Stimulated activated CD8-positive, alpha-beta memory T cell treated with anti-CD3 and anti-CD28 coated beads, Interleukin-15, amount 100 ng/mL, for 48 hours (primary cell): ENCODE measurements at places on chromosomes 1 and 21.
A peak's percentile ranks its signal among the peaks of the same experiment; 100 is the strongest.

- no peak for DNase-seq
Measured at GRCh38 chr1:225596736-225597135, 56.2 kb downstream of the ENAH start.

DNA sequence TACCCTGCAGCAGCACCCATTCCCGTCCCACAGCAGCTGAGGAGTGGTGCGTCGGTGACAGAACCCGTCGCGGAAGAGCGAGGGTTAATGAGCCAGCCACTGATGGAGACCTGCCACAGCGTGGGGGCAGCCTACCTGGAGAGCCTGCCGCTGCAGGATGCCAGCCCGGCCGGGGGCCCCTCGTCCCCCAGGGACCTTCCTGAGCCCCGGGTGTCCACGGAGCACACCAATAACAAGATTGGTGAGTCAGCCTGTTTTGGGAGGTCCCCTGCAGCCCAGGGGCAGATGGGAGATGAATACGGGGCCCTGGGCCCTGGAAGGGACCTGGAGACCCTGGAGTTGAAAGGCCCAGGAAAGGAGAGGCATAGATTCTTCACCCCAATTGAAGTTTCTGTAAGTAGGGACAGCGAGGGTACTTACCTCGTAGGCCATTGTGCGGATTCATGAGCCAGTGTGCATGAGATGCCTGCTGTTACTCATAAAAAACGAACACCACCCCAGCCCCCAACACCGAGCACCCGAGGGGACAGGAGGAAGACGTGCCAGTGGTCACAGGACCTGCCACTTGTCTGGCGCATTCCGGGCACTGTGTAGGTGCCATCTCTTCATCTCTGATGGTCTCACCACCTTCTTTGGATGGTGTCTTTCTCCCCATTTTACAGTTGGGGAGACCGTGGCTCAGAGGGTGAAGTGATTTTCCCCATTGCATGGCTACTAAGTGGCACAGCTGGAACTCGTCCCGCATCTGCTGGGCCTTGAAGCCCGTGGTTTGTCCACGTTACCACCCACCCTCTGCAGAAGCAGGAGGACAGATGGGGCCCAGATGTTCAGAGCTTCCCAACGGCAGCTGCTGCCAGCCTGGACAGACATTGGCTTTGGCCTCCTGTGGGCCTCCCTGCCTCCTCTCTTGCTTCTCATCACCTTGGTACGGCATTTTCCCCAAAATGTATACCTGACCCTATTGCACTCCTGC, 28.3 kb upstream of the TNFRSF1B start:
- no peak for DNase-seq

DNA sequence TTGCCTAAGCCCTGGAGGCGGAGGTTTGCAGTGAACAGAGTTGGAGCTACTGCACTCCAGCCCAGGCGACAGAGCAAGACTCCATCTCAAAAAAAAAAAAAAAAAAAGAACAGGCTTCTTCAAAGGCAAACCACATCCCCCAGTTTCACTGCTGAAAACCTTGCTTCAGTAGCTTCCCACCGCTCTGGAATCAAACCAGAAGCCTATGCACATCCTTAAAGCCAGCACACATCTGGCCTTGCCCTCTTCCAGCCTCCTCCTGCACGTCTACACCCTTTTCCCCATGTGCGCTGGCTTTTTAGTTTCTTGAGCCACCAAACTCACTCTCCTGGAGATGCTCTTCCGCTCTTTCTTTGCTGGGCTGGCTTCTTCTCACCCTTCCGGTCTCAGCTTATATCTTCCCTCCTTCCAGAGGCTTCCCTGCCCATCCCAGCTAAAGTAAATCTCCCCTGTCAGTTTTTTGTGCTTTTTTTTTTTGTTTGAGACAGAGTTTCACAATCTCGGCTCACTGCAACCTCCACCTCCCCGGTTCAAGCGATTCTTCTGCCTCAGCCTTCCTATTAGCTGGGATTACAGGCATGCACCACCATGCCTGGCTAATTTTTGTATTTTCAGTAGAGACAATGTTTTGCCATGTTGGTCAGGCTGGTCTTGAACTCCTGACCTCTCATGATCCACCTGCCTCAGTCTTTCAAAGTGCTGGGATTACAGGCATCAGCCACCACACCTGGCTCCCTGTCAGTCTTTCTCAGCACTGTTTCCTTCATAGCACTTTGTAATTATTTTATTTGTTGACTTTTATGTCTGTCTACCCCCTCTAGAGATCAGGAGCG, 42.0 kb upstream of the ID3 start:
- DNase-seq, result no peak

GRCh38 chr21:31349208-31349607, 5.1 kb upstream of the TIAM1 start:
- DNase-seq, result no peak

DNA sequence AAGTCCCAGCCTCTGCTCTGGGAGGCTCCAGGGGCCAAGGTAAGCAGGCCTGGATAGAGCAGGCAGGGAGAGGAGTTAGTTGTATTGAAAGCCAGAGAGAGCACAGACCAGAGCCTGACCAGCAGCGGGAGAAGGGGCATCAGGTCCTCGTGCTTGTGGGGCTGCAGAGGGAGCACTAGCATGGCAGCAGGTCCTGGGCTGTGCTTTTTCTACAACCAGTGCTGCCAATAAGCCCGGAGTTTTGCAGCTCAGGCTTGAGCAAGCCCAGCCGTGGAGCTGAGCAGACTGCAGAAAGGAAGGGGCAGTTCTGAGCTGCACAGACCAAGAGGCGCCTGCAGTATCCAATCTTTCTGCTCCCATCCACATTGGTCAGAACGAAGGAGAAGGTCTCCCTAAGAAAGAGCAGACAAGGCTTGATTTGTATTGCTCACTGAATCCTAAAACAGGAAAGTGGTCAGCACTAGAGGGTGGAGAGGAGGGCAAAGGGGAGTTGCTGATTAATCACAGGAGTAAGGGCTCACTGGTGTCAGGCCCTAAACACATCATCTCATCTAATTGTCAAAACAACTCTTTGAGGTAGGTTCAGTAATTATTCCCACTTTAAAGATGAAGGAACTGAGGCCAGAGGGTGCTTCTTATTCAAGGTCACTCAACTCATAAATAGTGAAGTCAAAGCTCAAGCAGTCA, 2.7 kb downstream of the DENND2D start:
- DNase-seq, result no peak

- no peak for DNase-seq
Measured at GRCh38 chr21:45264146-45264911, 23.4 kb downstream of the POFUT2 start.

GRCh38 chr1:112716133-112716720, 1.1 kb upstream of the PPM1J start:
- peak; percentile 56 for DNase-seq

- DNase-seq, result no peak
Measured at GRCh38 chr1:187762118-187762517, 933.4 kb downstream of the PLA2G4A start.

DNA sequence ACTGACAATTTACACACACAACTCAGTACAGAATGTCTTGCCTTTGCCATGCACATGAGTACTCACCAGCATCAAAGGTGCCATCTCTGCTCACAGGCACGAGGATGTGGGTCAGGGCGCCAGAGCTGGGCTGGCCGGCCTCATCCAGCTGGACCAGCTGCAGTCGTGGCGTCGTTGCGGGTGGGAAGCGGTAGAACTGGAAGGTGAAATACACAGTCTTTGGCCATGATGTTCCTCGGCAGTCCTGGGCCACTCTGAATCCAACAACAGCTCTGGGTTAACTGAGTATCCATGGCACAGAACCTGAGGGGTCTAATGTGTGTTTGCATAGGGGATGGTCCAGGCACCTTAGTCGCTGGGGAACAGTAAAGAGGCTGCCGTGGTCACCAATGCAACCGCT, 87.7 kb downstream of the NPHP4 start:
- DNase-seq, result no peak

- DNase-seq, result no peak
Measured at GRCh38 chr1:60898413-60898812, 183.9 kb upstream of the NFIA start.

DNA sequence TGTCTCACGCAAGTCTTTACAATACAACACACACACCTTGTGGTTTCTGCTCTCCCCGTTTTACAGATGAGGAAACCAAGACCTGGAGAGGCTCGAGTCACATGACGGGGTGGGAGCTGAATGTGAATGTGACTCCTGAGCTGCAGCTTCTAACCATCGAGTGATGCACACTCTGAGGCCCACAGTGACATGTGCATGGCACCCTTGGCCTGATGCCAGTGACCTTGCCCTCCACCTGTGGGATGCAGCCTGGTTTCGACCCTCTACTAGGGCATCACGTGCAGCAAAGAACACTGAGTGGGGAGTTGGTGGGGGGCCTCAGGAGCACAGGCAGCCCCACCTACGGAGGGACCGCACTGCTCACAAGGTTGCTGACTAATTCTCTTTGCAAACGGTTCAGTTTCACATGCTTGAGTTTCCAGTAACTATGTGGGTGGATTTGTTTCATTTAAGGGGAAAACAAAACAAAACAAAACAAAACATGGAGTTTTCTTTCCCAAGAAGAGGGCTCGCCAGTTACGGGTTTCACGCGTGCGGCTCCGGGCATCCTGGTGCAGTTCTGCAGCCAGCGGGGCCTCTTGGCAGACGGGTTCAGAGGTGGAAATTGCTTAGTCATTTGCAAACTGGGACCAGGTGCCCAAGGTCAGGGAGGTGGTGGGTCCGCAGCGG, 22.9 kb downstream of the SPSB1 start:
- peak; percentile 78 for DNase-seq

DNA sequence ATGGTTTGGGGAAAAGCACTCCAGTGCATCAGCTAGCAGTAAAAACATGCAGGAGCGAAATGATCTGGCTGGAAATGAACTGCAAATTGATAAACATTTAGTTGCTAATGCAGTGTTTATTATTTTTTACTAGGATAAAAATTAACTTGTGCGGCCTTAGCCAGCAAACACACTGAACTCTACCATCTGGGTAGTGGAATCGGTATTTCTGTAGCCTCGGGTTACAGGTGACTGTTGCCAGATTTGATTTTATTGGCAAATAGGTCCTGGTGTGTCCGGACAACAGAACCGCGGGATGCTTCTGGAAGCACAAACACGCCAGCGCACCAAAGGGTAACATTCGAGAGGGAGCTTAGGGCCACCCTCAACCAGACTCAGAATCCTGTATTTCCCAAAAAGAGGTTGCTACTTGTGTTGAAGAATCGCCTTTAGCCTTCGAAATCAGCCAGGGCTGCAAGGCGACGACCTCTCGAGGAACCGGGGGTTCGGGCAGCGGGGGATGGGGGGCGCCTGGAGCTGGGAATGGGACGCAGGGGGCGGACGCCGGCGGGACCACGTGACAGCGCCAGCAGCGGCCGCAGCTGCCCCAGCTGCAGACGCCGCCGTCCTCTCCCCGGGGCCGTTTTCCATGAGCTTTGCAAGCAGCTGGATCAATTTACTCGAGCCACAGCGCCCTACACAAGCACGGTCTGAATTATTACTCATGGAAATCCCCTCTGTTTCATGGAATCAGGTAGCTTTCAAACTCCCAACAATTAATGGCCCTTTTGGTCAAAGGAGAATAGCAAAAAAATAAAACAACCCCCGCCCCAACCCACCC, 158.8 kb downstream of the TOMM20 start:
- DNase-seq, result no peak

- DNase-seq, result no peak
Measured at GRCh38 chr1:32917521-32917920, 16.3 kb upstream of the TMEM54 start.

- DNase-seq, result no peak
Measured at GRCh38 chr1:7233646-7234470, 448.6 kb downstream of the CAMTA1 start.

DNA sequence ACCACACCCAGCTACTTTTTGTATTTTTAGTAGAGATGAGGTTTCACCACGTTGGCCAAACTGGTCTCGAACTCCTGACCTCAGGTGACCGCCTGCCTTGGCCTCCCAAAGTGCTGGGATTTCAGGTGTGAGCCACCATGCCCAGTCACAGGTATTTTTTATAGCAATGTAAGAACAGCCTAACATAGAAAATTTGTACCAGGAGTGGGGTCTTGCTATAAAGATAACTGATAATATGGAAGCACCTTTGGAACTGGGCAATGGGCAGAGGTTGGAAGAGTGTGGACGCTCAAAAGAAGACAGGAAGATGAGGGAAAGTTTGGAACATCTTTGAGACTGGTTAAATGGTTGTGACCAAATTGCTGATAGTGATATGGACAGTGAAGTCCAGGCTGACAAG, 99.2 kb downstream of the GDAP2 start:
- no peak for DNase-seq

- no peak for DNase-seq
Measured at GRCh38 chr1:221801251-221801661, 59.4 kb upstream of the DUSP10 start.

DNA sequence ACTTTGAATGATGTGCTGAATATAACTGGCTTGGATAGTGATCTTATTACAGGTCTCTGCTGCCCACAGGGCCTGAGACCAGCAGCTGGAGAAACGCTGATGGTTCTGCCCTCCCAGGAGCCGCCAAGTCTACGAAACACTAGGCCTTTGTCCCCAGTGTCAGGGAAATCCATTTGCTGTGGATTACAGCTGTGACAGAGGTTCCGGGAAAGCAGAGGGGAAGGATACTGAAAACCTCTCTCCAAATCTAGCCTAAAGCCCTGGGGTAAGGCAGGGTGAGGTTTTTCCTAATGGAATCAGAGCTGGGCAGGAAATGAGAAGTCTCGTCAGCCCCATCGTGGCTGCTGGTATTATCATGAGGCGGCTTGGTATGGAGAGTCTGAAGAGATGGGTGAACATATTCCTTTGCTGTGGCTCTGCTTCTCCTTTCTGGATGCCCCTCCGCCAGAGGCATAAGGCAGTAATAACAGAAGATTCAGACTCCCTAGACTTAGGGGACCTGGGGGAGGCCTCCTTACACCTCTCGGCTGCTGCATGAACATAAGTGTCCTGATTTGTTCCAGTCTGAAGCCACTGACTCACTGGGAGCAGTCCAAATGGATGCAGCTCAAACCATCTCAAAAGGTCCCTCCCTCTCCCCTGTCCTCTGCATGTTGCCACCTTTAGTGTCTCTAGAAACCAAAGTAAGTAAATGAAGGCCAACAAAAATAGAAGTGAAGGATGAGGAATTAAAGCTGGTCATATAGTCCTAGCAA, 48.1 kb downstream of the PHC2 start:
- DNase-seq, result no peak

GRCh38 chr1:68136187-68136586, 85.8 kb upstream of the DIRAS3 start:
- no peak for DNase-seq

DNA sequence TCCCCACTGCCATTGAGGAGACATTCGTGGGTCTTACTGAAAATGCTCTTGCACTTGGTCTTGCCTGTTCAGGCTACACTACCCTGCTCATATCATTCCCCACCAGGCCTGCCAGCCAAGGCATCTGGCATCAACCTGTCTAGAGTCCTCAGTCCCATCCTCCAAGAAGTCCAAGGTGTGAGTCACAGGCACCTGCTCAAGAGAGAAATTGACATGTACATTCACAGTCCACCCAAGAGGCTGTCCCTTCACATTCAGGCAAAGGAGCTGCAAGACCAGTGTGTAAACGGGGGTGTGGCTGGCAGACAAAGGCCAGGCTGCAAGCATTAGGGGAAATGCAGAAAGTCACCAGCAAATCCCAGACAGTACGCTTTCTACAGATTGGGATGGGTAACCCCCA, 13.1 kb upstream of the PLA2G2C start:
- DNase-seq, result no peak

- DNase-seq, result no peak
Measured at GRCh38 chr1:211742889-211743529, 67.6 kb upstream of the NEK2 start.

- no peak for DNase-seq
Measured at GRCh38 chr1:89946532-89946931, 48.4 kb upstream of the ZNF326 start.

- no peak for DNase-seq
Measured at GRCh38 chr1:98458511-98459485, 202.7 kb upstream of the SNX7 start.

GRCh38 chr1:67019600-67020136, 34.3 kb downstream of the SLC35D1 start:
- DNase-seq, result no peak
